ENCODE measurements at places on chromosomes 1 and 21.

DNA sequence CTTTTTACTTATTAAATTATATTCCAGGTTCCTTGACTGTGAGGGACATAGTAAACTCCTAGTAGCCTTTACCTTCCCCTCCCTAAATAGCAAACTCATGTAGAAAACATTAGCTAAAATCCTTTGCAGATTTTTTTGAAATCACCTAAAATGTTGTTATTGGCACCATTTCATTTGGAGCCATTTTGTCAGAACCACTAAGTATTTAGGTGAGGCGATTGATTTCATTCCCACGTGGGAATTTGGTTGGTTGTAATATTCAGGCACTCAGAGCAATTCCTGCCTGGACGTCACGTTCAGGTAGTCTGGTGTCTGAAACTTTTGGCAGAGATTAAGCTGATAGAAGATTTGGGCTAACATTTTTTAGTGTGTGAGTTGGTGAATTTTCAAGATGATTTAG, 84.3 kb downstream of the CAMTA1 start:
- DNase-seq: no peak

GRCh38 chr21:43306911-43307676, 119.8 kb downstream of the SIK1 start:
- no peak for DNase-seq

GRCh38 chr21:34520281-34520680, 8.3 kb upstream of the KCNE1 start:
- no peak for DNase-seq

DNA sequence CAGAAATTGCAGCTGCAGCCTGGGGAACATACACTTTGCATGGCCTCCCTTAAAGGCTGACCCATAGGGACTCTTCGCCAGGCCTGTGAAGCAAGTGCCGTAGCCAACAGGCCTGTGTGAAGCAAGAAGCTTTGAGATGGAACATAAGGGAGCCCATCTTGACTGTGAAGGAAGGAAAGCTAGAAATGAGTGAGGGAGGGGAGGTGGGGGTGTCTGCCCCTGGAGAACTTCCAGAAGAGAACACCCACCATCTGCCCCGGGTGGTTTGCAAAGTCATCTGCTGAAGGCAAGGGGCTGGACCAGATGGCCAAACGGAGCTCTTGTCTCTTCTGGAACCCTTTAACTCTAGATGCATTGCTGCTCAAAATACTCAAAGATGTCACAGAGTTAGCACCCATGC, 103.3 kb upstream of the GRIK3 start:
- DNase-seq: no peak

DNA sequence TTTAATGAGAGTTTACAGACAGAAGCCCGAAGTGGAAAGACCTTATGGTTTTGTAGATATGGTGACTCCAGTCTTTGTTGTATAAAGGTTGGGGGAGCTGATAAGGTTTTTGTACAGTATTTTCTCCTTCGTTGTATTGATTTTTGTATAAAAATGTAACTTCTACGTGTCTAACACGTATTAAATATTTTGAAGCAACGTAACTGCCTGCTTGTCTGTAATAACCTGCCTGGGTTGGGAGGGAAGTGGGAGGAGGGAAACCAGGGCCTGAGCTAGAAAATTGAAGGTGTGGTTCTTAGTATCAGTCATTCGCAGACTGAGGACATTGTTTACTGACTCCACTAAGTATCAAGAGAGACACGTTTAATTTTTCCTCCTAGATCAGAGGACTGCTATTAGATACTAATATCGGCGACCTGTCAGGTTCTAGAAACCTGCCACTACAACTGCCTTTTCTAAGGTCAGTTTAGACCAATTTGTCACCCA, 2.2 kb downstream of the IER5 start:
- DNase-seq: no peak

GRCh38 chr1:154769193-154769895, 100.7 kb downstream of the KCNN3 start:
- no peak for DNase-seq

DNA sequence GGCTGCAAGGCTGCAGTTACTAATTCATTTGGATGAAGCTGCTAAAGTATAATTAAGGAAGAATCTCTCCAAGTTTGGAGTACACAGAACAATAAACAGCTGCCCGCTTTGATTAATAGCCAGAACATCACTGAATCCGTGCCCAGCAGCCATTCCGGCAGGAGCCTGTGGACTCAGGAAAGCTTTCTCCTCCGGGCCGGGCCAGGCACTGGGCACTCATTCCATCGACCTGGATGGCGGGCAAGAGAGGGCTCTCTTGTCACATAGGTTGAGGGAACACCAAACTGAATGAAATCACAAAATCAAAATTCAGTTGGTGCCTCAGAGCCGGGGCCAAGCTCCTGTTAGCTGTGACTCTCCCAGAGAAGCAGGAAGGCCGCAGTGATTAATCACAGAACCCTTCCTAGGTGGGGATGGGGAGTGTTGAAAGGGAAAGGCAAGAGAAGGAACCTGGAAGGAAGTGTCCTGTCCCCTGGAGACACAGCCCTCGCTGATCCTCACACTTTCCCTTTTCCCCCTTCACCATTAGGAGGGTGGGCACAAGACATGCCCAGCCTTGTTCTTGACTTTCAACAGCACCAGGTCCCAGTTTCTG, 306.7 kb downstream of the NPHP4 start:
- DNase-seq: no peak

DNA sequence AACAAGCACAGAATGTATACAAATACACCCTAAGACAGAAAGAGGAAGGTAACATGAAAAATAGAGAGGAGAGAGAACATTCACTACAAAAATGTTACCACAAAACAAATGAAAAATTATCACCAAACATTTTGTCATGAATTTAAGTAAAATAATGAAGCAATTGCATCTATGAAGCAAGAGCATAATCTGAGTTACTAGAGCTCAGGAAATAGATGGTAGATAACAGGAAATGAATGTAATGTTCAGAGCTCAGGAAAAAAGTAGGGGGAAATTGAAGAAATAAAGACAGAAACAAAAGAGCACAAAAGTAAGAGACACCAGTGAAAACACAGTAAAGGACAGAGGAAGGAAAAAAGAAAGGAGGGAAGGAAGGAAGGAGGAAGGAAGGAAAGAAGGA, 19.4 kb downstream of the SEC16B start:
- DNase-seq: no peak
